ENCODE measurements at places on chromosomes 13 and 19. TPM values are rescaled to one million over a fixed set of nuclear protein-coding genes. Genes with fewer than 3 reads are reported as not detected.

The OSCAR gene
- 4.4 TPM for total RNA-seq

GRCh38 chr19:15837221-15837731 lies 21.8 kb upstream of the OR10H1 start:
- H3K27me3 ChIP-seq = no peaks in the 10 kb centered on the region
- H3K27ac ChIP-seq = peak overlapping the region; percentile 93
- H3K4me3 ChIP-seq = no peak overlapping the region
- H3K36me3 ChIP-seq = no peaks in the 10 kb centered on the region
- peaks cover 1% of the 10 kb centered on the region for H3K4me1 ChIP-seq

The C19orf33 gene
- 91.8 TPM for total RNA-seq

- no peaks in the 10 kb centered on the region for H3K27me3 ChIP-seq
- H3K27ac ChIP-seq = no peak overlapping the region
- no peak for DNase-seq
Measured at GRCh38 chr19:35288906-35289305, 3.1 kb upstream of the MAG start.

GRCh38 chr13:32423592-32423991 lies 4.3 kb downstream of the N4BP2L1 start:
- no peak for DNase-seq
- H3K36me3 ChIP-seq = no peaks in the 10 kb centered on the region
- no peaks in the 10 kb centered on the region for H3K27me3 ChIP-seq
- no peak overlapping the region for H3K4me3 ChIP-seq

GRCh38 chr19:35736913-35737886 lies 5.1 kb downstream of the IGFLR1 start:
- no peak overlapping the region for H3K27ac ChIP-seq
- DNase-seq = no peak
- H3K4me3 ChIP-seq = no peak overlapping the region
- H3K36me3 ChIP-seq = peaks cover 32% of the 10 kb centered on the region

The SPACA4 gene
- not detected for total RNA-seq

DNA sequence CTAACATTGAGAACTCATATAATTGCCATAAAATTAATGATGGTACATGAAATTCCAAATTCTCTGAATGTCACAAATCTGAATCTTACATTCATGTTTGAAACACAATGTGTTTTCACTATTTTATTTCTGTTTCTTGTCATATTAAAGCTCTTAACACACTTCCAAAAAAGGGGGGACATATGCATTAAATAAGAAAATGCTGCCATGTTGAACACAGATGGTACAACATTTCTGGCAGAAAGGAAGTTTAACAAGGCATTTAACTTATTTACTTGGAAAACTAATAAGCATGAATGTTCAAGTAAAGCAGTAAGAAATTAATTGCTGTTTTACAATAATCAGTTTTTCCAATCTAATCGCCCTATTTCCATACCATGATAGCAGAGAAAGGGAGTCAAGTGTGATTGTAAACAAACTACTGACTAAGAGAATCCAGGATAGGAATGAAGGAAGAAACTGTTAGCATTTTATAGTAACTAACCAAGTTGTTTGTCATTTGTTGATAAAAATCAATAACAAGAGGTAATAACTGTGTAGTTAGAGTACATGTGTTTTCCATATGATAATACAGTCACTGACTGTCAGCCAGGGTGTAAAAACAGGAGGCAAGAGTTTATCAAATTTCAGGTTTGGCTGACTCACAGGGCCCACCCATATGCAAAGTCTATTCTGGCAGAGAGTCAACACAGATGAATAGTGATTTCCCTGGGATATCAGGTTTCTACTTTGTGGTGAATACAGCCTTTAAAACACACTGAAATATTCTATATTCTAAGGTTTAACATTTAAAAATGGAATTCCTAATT lies 5.7 kb upstream of the FOXO1 start:
- H3K4me3 ChIP-seq = no peak overlapping the region
- DNase-seq = no peak
- no peak overlapping the region for H3K27ac ChIP-seq

DNA sequence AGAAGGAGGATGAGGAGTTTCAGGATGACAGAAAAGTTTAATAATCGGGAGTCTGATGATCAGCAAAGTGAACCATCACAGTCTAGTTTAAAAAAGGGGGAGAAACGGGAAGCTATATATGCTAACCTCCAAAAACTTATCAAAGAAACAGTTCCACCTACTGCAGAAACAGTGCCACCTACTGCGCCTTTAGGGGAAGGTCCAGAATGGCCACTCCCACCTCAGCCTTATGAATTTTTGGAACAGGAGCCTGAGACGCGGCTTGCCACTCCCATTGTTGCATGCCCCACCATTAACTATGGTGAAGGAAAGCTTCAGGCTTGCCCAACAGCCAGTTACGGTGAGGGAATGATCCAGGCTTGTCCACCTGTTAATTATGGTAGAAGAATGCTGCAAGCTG lies 929.0 kb downstream of the SLITRK6 start:
- DNase-seq = no peak
- no peaks in the 10 kb centered on the region for H3K4me1 ChIP-seq
- H3K4me3 ChIP-seq = no peak overlapping the region

The KRTDAP gene
- total RNA-seq = not detected

- H3K27me3 ChIP-seq = no peaks in the 10 kb centered on the region
Measured at GRCh38 chr13:97477844-97478243, 43.9 kb downstream of the RAP2A start.

- H3K4me1 ChIP-seq = no peaks in the 10 kb centered on the region
- H3K36me3 ChIP-seq = no peaks in the 10 kb centered on the region
- no peak for DNase-seq
Measured at GRCh38 chr19:35264268-35265125, 4.3 kb upstream of the USF2 start.

- H3K4me1 ChIP-seq = no peaks in the 10 kb centered on the region
- no peaks in the 10 kb centered on the region for H3K36me3 ChIP-seq
- no peak for DNase-seq
- H3K27ac ChIP-seq = no peak overlapping the region
- no peak overlapping the region for H3K4me3 ChIP-seq
Measured at GRCh38 chr19:4929186-4929585, 19.9 kb downstream of the UHRF1 start.

DNA sequence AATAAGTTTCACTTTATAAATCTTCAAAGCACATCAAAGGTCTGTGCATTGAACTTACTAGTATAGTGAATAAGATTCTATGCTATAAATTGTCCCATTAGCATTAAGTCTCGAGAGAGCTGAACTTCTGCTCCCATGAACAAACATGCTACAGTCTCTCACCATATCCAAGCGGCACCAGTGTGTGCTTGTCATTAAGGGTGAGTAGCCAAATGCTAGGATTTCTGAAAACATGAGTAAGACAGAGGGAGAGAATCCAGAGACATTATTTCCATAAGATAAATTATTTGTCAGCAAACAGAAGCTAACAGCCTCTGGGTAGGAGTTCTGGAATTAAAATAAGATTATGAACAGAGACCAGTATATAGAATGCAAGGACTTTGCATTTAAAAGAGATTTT lies 2882.5 kb downstream of the PCDH9 start:
- H3K36me3 ChIP-seq = no peaks in the 10 kb centered on the region
- DNase-seq = no peak
- H3K27ac ChIP-seq = no peak overlapping the region
- H3K4me3 ChIP-seq = no peak overlapping the region
- H3K27me3 ChIP-seq = no peaks in the 10 kb centered on the region
- H3K4me1 ChIP-seq = no peaks in the 10 kb centered on the region

The SYCN gene
- not detected for total RNA-seq

The WDR88 gene
- not detected for total RNA-seq

The SMIM44 gene
- not detected for total RNA-seq

The C19orf47 gene
- total RNA-seq = 18.0 TPM

DNA sequence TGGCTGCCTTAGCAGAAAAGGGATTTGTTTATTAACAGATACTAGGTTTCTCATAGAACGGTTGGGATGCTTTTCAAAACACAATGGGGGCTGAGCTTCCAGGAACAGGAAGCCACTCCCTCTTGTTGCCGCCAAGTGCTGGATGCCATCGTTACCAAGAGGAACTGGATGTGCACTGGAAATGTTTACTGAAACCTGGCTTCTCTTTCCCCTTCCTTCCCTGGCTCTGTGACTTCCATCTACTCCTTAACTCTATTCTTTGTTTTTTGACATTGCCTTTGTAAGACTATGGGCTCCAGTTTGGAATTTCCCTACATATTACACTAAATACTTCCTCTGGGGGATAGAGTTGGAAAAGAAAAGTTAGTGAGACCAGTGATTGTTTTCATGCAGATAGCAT lies 11.7 kb upstream of the KL start:
- H3K4me1 ChIP-seq = peaks cover 4% of the 10 kb centered on the region
- no peaks in the 10 kb centered on the region for H3K27me3 ChIP-seq
- no peak overlapping the region for H3K4me3 ChIP-seq
- DNase-seq = peak; percentile 75

GRCh38 chr13:34391076-34391475 lies 551.0 kb upstream of the NBEA start:
- no peak overlapping the region for H3K4me3 ChIP-seq
- H3K4me1 ChIP-seq = no peaks in the 10 kb centered on the region
- no peaks in the 10 kb centered on the region for H3K36me3 ChIP-seq
- no peak overlapping the region for H3K27ac ChIP-seq
- DNase-seq = no peak
- no peaks in the 10 kb centered on the region for H3K27me3 ChIP-seq

Measured in lung (tissue), 17 donors.